T-helper 1 cell (primary cell): ENCODE measurements at places on chromosomes 16 and 17.

- DNase-seq: no peak
Measured at GRCh38 chr17:5485270-5486205, at the start of gene DERL2. Gene DERL2, minus strand, starts transcription at chr17:5486178. Its CDS starts 17 bp downstream, at chr17:5486161.

DNA sequence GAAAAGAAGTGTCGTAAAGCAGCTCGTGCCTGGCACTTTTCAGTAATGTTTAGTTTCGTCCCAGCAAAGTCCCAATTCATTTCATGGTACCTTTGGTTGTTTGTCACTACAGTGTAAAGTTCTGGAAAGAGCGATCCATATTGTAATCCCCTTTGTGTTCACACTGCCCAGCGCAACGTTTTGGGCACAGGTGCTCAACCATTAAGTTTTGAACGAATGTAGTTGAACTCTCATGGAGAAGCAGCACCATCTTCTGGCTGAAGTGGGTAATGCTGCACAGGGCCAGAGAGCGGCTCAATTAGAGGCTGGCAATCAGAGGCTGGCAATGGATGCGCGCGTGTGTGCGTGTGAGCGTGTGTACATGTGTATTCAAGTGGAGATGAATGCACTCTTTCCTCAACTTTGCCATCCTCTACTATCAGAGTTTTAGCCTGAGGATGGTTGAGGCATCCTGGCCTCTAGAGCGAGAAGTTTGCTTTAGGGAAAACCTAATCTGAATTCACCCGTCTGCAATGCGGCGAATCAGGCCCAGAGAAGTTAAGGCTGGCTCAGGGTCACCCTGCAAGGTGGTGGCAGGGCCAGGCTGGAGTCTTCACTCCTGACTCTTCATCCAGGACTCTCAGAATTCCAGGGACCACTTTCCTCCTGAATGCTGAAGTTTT is 29.9 kb downstream of the DYNLL2 start:
- DNase-seq: peak; percentile 82

GRCh38 chr17:82213251-82214011 is 789 bp upstream of the CCDC57 start:
- DNase-seq: no peak

DNA sequence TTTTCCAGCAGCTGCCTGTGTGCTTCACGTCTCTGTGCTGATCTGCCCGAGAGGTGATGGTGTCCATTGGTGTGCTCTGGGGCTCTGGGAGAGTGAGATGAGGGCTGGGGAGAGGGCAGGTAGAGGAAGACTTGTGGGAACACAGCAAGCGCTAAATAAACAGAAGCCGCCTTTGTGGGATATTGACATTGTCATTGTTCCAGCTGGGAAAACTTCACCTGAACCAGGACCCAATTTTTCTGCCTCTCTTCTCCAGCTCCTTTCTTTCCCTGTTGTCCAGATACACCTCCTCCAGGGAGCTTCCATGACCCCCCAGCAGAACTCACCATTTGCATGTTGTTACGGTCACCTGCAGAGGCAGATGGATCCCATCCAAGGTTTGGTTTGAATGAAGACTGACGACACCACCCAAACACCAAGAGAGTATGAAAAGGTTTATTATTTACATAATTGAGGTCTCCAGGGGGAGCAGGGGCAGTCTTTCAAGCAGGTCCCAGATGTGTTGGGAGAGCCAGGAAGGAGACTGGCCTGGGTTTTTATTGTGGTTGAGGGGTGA is 3.6 kb upstream of the ITGA3 start:
- DNase-seq: no peak

DNA sequence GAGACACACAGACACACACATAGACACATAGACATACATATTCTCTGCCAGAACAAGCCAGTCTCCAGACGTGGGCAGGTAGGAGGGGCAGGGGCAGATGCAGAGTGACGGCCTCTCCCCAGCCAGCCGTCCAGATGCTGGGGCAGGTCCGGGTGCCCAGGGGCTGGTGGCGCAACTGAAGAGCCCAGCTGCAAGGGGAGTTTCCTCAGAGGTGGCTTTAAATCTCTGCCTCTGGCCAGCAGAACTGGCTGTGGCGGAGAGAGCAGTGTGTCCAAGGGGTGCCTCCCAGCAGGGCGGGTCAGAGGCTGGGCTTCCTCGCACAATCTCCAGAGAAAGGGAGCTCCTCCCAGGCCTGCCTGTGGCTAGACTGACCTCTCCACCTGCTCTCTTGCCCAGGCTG is 9.4 kb upstream of the GCGR start:
- no peak for DNase-seq

- no peak for DNase-seq
Measured at GRCh38 chr16:72226136-72226535, 54.2 kb upstream of the PMFBP1 start.

- DNase-seq: peak; percentile 55
Measured at GRCh38 chr17:38701504-38702165, 3.4 kb upstream of the MLLT6 start.

GRCh38 chr16:70687102-70687511 is 1.3 kb upstream of the MTSS2 start:
- no peak for DNase-seq

- DNase-seq: no peak
Measured at GRCh38 chr17:8574687-8575086, 55.8 kb downstream of the MYH10 start.

DNA sequence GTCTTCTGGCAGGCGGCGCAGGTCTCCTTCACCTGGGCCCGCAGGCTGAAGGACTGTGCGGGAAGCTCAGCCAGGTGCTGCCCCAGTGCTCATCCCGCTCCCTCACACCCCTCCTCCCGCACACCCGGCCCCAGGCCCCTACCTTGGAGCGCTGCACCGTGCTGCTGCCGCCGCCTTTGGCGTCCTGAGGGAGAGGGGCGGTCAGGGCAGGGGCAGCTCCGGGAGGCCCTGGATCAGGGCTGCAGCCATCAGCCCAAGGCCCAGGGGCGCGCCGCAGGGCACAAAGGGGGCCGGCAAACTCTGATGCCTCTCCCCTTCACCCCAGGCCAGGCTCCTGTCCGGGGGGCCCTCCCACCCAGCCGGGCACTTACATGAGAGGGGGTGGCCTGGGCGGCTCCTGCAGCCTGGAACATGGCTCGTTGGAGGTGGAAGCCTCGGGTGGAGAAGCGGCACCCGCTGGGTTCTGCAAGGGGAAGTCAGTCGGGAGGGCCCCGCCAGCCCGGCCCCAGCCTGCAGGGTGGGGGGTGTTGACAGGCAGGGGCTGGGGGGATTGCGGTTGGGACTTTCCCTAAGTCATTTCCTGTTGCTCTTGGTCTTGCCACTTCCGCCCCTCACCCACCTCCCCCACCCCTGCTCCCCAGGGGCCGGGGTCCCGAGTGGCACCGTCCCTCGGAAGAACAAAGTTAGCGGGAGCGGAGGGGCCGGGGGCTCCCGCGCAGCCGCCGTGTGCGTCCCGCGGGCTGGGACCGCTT is 863 bp downstream of the LIMD2 start:
- DNase-seq: peak; percentile 93
